Left ventricle myocardium superior (tissue), 1 donor: ENCODE measurements at places on chromosomes 4 and X.

DNA sequence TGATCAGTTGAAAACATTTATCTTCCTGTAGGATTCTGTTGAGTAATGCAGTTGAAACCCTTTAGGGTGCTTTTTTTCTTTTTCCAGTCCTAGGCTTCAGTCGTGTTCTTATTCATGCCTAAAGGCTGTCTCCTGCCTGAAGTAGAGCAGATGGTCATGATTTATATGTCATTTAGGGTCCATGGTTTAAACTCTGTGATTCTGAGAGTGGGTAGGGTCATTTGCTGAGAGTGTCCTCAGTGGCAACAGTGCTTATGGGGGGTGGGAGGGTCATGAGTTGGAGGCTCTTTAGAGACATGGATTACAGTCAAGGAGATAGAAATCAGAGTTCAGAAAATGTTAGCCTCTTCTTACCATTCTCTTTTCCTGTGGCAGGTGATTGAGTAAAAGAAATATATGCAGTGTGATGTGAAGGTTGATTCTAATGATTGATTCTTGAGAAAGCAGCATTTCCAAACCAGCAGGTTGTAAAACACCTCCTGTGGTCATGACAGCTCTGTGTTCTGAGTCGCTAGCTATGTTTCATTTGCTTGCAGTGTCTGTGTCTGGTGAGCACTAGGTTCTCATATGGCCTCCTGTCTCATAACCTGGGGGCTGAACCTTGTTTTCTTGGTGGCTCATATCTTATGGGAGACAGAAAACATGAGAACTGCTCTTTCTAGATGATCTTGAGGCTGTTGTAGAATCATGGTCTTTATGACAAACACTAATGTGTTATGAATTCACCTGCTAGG is 60.4 kb downstream of the JADE1 start:
- no peak for DNase-seq

DNA sequence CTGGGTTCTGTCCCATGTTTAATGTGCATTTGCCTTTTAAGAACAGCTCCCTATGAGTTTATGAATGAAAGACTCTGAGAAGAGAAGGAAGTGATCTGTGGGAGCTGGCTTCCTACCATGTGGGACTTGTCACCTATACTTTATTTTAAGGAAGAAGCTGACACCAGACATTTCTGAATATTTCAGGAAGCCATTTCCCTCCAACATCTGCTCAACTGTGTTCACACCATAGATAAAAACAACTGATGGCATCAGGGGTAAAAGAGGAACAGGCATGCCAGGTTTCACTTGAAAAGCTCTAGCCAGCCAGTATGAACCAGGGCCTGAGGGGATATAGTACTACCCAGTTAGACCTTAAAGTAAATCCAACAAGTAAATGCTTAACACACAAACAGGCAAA is 116.0 kb downstream of the COL4A6 start:
- no peak for DNase-seq

GRCh38 chrX:154460326-154460725 is 2.2 kb downstream of the PLXNA3 start:
- DNase-seq: no peak

GRCh38 chr4:73224886-73225285 is 33.7 kb downstream of the ANKRD17 start:
- DNase-seq: no peak

DNA sequence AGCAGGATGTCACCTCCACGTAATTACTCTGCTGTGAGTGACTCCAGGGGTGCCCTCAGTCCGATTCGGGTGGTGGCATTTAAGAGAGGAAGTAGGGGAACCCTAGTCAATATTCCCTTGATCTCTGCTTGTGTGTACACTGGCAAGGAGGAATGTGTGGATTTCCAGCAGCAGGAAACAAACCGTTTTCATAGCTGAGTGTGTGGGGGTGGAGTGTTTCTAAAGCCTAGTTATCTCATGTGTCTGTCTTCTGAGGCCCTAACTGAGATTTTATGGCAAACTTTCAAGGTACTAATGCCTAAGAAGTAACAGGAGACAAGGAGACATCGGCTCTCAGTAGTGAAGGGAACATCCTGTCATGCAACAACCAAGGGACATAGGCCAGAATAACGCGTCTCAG is 6.6 kb upstream of the CLDN24 start:
- DNase-seq: no peak

GRCh38 chrX:40145001-40145922 is 47.5 kb upstream of the BCOR start:
- peak; percentile 46 for DNase-seq

DNA sequence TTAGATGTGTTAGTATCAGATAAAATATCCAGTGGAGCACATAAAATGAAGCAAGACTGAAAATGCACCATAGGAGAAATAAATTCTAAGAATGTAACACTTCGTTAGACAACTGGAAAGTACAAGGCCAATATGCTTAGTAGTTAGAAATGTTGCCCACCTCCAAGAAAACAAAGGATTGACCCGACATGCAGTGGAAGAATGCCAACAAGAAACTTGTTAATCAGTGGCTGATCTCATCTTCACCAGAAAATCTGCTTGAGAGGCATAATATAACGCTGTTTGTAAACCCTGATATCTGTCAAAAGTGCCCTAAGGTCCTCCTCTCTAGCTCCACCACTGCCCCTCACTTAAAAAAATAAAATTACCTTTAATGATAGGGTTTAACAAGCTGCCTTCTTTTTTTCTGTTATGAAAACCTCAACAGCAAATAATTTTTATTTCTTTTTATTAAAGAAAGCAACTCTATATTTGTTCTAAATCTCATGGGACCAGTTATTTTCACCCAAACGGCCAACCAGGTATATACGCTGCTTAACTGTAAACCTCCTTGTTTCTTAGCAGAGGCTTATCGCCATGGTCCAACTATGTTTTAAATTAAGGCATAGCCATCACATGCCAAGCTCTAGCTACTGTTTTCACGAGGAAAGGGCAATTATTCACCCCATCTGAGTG is 1.8 kb downstream of the RASGEF1B start:
- DNase-seq: no peak

DNA sequence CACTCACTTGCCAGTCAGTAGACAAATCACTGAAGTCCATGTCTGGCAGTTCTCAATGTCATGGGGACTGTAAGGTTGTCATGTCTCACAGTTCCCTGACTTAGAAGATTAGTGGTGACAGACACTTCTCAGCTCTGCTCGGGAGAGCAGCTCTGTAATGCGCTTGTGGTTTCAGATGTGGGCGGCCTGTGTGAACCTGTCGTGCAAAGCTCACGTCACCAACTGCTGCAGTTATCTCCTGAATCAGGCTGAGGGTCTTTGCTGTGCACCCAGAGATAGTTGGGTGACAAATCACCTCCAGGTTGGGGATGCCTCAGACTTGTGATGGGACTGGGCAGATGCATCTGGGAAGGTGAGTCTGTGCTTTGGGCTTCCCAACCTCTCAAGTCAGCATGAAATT is at the start of gene IL9R:
Gene IL9R, plus strand, starts transcription at position 261 of the 400 bp plus-strand sequence. Its CDS starts 64 bp downstream, at position 325.
- no peak for DNase-seq

DNA sequence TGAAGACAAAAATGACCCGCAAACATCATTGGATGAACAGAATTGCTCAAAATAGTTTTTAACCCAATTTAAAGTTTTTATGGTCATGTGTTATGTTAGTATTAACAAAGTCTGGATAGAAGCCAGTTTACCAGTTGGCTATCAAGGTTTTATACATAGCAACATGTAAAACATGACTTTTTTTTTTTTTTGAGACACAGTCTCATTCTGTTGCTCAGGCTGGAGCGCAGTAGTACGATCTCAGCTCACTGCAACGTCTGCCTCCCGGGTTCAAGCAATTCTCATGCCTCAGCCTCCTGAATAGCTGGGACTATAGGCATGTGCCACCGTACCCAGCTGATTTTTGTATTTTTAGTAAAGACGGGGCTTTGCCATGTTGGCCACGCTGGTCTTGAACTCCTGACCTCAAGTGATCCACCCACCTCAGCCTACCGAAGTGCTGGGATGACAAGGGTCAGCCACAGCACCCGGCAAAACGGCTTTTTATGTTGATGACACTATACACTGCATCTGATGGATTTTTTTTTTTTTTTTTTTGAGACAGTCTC is 3.4 kb downstream of the SAT1 start:
- no peak for DNase-seq

- DNase-seq: no peak
Measured at GRCh38 chr4:54942721-54943120, 182.7 kb downstream of the KDR start.

GRCh38 chrX:13081395-13082205 is 37.2 kb upstream of the FAM9C start:
- no peak for DNase-seq

DNA sequence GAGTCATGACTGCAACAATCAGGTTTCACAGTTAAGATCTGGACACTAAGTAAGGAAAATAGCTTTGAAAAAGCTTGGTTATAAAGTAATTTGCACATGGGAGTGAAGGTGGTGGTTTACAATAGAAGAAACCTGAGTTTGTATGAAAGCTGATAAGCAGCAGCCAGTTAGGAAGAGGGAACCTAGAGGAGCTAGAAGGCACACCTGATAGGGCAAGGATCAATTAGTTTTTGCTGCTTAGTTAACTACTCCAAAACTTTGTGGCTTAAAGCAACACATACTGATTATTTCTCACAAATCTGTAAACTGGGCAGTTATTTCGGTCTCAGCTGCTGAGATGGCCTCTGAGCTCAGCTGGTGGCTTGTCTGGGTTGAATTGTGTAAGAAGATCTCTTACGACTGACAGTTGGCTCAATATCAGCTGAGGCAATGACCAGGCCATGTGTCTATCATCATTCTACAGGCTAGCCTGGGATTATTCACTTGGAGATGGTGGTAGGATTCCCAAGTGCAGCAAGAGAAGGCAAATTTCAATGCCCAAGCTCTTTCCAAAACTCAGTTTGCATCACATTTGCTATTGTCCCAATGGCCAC is 255.0 kb upstream of the PITX2 start:
- DNase-seq: no peak

DNA sequence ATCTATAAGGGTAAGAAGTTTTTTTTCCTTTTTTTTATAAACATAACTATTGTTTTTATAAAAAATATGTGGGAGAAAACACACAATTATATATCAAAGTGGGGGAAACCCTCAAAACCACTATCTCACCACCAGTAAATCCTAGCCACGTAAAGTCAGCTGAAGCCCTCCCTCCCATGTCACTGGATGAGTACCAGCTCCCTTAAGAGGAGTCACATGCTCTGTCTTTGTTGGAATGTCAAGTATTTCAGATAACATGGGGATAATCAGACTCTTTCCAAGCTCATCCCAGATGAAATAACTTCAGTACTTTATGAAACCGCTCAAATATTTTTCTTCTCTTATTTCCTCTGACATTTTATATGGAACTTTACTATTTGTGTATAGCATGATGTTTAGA is 2.4 kb downstream of the MYOZ2 start:
- no peak for DNase-seq

DNA sequence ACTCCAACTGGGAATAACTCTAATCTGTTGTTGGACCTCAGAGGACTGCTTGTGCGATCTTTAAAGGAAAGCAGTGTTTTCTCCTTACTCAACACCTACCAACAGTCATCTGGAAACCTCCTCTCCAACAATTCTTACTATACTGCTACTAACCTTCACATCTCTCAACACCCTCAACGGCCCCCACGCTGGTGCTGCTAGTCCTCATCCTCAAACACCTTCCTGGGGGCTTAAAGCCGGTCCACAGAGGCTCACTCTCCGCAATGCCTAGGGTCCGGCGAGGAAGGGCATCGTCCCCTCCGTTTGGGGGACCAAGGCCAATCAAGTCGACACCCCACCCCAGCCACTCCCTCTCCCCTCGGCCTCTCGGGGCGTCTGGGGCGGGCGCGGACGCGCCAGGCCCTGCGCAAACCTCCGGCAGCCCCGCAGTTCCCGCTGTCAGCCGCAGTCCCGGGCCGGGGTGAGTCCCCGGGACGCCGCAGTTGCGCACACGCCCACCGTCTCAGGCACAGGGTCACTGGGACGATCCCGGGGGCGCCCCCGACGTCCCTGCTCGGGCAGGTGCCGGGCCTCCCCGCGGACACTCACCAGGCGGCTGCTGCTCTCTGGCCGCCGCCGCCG is 418 bp downstream of the TAB3 start:
- DNase-seq: no peak

- DNase-seq: no peak
Measured at GRCh38 chr4:43607827-43608461, 715.4 kb downstream of the GRXCR1 start.

DNA sequence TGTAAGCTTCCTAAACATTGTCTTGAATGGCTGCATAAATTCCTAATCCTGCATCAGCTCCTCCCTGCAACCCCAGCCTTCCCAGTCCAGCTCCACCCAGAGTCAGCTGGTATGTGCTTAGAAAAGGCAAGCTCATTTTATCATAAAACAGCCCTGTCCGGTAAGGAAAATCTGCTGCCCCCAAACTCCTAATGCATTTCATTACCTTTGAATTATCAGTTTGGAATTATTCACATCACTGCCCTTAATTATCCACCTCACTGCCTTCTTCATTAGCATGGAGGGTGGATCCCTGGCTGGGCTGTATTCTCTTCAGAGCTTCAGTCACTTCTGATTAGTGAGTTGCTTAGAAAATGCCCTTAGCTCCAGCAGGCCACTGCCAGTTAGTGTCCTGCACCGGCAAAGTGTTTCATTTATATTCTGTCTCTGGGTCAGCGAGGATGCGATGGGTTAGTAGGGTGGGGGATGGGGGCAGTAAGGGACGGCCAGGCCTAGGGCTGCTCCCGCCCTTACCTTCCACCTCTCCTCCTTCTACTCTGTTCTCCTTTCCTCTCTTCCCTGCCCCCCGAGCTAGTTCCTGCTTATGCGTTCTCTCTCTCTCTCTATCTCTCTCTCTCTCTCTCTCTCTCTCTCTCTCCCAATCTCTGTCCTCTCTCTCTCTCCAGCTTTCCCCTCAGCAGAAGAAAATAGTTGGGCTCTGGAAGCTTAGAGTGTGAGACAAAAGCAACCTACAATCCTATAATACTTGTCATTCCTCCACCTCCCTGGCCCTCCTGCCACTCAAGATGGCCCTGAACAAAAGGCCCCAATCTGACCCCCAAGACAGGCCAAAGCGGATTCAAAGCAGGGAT is 174.8 kb upstream of the KLF3 start:
- no peak for DNase-seq

DNA sequence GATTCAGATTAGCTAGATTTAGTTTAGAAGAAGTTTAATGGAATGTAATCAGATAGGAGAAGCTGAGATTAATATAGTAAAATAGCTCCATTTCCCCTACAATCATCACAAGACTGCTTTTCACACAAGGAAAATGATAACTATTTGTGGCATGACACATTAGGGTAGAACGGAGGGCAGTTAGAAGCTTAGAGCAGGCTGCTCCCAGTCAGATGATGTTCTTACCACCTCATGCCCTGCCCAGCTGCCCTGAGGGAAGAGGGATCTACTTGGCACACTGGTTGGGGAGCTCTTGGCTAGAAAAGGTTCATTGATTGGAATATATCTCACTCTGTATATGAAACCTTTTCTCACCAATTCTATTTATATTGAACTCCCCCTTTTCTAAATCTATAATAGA is 180.7 kb upstream of the IL15 start:
- DNase-seq: no peak

DNA sequence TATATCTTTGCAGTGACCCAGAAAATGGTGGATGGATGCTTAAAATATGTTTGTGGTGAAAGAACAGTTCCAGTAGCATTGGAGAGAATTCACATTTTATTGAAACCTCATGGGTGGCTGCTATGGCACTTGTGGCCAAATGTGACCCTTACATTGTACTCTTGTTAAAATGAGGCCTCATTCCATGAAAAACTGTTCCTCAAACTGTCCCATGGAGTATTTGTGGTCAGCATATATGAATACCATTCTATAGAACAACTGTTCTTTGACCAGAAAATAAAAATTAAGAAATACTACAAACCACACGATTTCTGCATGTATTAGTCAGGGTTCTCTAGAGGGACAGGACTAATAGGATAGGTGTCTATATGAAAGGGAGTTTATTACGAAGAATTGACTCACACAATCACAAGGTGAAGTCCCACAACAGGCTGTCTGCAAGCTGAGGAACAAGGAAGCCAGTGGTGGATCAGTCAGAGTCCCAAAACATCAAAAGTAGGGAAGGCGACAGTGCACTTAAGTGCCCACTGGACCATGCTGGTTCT is 35.1 kb downstream of the GEMIN8 start:
- no peak for DNase-seq
